Tibial nerve (tissue), 4 donors: ENCODE measurements at places on chromosomes 4 and X. TPM values are rescaled to one million over a fixed set of nuclear protein-coding genes. Genes with fewer than 3 reads are reported as not detected.

TBC1D25 gene
- total RNA-seq, result 15.9 TPM

VEGFC gene
- 8.6 TPM for total RNA-seq

FATE1 gene
- total RNA-seq, result not detected

CT83 gene
- total RNA-seq, result not detected

SLC6A8 gene
- 19.4 TPM for total RNA-seq

MTMR8 gene
- total RNA-seq, result 4.8 TPM

AVPR2 gene
- total RNA-seq, result 5.7 TPM

CFAP47 gene
- total RNA-seq, result not detected

DNA sequence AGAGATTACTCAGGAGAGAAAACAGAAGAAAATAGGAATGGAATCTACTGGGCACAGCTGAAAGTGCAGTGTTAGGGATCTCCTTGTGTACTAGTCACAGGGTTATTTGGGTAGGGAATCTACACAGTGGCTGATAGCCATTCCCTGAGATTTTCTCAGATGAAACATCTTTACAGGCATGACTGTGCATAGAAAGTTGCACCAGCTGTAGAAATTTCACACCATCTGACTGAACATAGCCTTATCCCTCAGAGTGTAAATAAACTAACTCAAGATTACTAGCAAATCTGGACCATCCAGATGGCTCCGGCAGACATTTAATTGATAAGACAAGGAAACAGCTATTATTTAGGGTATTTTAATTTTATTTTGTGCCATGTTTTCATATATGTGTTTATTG is 2053.5 kb upstream of the TENM3 start:
- no peak for DNase-seq

DNA sequence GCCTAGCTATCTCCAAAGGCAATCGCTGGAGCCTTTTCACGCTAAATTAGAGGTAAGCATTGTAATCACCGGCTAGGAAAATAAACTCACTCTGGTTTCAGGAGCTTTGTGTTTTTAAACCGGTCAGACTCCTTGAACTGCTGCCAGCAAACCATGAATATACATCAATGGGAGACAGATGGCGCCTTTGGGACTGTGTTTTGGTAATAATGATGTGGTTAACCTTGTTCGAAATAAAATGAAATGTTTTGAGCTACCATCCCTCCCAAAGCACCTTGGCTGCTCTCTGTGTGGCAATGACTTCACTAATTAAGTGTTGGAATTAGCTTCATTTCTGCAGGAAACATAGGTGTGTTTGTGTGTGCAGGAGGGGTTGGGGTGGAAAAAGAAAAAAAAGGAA is 65.3 kb downstream of the CLNK start:
- DNase-seq, result no peak

DNA sequence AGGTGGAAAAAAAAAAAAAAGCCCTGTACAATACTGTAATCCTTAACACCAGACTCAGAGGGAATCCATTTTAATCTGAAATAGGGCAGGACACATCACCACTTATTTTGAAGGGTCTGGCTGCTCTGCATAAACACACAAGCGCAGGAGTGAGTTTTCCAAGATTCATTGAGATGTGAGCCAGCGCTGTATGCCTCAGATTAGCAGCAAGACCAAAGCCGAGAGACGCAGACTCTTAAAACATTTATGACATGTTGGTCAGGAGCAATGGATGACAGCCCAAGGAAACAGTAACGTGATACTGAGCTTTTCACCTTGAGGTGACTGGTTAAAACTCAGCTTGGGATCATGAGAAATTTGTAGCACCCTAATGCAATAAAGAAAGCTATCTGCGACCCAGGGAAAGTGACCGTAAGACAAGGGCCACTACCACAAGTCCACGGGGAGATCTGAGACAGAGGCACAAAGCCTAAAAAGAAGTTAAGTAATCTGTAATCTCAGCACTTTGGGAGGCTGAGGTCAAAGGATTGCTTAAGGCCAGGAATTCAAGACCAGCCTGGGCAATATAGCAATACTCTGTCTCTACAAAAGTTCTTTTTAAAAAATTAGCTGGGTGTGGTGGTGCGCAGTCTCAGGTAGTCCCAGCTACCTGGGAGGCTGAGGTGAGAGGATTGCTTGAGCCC is 210.6 kb downstream of the COL25A1 start:
- no peak for DNase-seq

DNA sequence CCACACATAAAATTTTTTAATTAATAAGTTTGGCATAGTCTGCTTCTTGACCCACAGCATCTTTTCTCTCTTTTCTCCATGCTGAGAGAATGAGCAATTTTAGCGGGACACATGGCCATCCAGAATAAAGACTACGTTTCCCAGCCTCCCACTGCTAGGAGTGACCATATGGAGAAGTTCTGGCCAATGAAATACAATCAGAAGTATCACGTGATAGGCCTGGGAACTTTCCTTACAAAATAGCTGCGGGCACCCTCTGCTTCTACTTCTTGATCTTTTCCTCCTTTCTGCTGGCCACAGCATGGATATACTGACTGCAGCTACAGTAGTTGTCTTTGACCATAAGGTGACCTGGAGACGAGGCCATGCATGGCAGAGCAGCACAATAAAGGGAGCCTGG is 348.0 kb downstream of the BCOR start:
- no peak for DNase-seq

DNA sequence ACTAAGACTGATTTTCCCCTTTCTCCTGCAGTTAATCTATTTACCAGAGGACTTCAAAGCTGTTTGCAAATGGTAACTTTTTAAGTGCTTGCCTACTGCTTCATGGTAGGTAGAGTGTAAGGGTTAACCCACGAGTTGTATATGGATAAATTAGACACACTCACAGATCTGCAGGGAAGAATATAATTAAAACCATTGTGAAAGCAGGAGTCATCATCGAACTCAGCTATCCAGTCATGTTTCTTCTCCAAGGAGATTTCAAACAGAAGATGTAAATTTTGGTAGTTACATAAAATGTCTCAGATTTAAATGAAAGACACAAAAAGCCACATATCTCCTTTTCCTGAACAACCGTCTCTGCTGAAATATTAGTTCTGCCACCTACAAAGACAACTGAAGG is 549 bp upstream of the XG start:
- DNase-seq, result no peak

GRCh38 chrX:67207912-67208311 is 335.9 kb upstream of the AR start:
- no peak for DNase-seq

GRCh38 chr4:88858752-88859151 is 161.1 kb upstream of the NAP1L5 start:
- DNase-seq, result no peak

DNA sequence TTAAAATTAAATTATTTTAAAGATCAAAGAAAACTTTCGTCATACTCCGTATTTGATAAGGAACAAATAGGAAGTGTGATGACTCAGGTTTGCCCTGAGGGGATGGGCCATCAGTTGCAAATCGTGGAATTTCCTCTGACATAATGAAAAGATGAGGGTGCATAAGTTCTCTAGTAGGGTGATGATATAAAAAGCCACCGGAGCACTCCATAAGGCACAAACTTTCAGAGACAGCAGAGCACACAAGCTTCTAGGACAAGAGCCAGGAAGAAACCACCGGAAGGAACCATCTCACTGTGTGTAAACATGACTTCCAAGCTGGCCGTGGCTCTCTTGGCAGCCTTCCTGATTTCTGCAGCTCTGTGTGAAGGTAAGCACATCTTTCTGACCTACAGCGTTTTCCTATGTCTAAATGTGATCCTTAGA is at the start of gene CXCL8:
TSS of gene CXCL8 (plus strand) at position 217 of the 426 bp plus-strand sequence. CDS start at position 307, 90 bp downstream.
- peak; percentile 64 for DNase-seq

DNA sequence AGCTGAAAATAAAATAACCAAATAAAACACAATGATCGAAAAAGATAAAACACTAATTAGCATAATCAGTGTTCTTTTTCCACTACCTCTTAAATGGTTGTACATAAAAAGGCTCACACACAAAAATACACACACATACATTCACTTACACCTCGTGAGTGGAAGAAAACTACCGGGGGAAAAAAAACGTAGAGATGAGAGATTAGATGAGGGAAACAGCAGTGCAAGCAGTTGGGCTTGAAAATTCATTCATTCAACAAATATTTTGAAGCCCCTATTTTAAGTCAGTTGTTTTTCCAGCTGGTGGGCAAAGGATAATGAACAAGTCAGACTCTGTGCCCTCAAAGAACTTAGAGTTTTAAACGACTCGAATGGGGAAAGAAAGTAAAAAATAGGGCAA is 1.0 kb downstream of the TBCK start:
- DNase-seq, result no peak

- no peak for DNase-seq
Measured at GRCh38 chrX:39869846-39870601, 227.7 kb downstream of the BCOR start.

GRCh38 chr4:113945906-113946305 is 33.5 kb downstream of the ARSJ start:
- DNase-seq, result no peak

- no peak for DNase-seq
Measured at GRCh38 chr4:170234800-170235199, 145.0 kb upstream of the AADAT start.

DNA sequence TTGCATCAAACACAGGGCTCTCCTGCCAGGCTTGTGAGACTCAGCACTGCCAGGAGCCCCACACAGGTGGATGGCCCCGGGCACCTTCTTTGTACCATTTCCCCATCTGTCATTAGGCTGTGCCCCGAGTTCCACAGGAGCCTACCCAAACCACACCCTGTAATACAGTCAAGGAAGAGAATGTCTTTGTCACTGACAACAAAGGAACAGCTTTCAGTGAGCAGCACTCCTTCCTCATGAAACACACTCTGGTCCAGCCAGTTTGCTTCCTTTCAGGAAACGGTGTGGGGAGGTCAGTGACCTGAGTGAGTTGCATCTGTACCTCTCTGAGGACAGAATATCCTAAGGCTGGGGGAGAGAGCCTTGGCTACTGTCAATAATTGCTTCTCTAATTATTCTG is 53.7 kb downstream of the LNX1 start:
- no peak for DNase-seq

GRCh38 chr4:86615501-86615900 is 21.4 kb downstream of the PTPN13 start:
- DNase-seq, result no peak

DNA sequence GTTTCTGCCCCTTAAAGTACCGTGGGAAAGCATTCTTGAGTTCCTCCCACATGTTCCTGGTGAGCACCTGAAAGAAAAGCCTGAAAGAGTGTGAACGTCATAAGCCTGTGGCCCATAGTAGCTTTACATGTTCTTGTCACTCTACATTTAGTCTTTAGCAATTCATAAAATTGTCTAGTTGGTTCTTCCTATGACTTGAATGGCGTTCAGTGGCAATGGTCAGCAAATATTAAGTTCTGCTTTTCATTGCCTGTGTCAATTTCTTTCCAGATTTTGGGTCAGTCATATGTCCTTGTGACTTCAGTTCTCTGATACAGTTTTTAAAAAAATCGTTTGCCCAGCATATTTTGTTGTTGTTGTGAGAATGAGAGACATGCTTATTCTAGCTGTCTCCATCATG is 650.0 kb upstream of the BOD1L1 start:
- no peak for DNase-seq

- DNase-seq, result peak; percentile 52
Measured at GRCh38 chrX:56802921-56803849, 74.1 kb downstream of the NBDY start.

DNA sequence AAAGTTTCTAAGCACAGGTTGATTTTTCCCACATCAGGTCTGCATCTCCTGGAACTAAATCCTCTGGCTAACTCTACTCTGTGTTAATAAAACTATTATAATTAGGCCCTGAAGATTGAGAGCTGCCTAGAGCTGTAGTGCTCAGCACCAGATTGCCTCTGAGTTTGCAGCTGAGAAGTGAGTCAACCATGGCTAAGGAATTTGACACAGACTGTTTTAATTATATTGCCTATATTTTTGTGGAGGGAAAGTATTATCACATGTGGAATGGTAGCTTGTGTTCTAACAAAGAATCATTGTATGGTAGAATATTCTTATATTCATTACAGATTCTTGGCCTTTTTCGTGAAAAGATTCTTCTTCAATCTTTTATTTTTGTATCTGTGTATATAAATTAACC is 1907.6 kb upstream of the TENM3 start:
- DNase-seq, result no peak

GRCh38 chrX:141936080-141936479 is 32.4 kb downstream of the MAGEC1 start:
- no peak for DNase-seq

GRCh38 chrX:8424912-8425311 is 39.7 kb upstream of the VCX3B start:
- DNase-seq, result no peak

DNA sequence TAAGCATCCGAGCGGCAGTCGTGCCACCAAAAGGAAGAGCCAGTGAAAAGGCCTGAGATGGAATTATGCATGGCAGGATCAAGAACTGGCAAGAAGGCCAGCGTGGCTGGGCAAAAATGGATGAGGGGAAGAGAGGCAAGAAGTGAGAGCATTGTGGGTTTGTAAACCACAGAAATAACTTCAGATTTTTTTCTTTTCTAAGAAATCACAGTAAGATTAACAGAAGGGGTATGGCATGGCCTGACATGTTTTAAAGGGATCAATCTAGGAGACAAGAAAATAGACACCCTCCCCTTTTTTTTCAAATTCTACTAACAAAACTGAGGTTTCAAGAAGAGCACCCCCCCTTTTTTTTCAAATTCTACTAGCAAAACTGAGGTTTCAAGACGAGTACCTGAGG is 82.5 kb downstream of the BMP3 start:
- DNase-seq, result no peak

DNA sequence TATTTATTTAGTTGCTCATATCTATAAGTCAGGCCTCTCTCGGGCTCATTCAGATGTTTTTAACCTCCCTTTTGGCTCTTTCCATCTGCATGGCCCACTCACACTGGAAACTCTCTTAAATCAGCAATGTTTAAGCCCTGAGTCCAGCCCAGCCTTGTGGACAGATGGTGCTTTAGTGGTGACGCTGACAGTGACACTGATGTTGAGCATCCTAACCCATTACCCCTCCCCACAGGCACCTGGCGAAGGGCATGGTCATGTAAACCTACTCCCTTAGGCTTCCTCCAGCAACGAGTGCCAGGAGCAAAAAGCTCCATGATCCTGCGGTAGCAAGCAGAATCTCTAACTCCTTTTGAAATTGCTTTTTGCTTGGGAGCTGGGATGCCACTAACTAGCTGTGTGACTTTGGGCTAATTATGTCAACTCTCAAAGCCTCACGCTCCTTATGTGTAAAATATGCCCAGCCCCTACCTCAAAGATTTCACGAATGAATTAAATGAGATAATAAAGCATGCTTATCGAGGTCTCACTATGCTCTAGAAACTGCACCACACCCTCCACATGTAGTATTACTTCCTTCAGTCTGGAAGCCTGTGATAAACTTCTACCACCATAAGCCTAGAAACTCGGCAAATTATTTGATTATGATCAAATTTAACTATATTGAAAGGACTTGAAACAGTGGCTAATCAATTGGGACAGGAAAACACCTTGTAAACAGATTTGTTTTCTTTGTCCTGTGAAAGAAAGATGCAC is 569.4 kb downstream of the BCOR start:
- no peak for DNase-seq

- DNase-seq, result no peak
Measured at GRCh38 chr4:173187732-173188131, 19.1 kb downstream of the GALNT7 start.

DNA sequence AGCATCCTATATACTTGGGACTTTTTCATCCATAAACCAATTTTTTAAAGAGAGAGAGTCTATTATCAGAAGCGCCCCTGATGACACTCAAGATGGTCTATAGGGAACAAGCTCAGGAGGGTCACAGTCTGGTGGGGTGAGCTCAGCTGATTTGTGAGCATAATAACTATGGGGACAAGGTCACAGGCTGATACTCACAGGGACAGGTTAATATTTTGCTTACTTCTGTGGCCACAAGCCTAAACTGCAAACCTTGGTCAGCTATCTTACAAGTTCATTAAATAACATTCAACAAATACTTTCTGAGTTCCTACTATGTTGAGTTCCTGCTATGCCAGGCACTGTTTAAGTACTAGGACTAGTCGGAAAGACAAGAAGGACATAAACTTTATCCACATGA is 10.2 kb upstream of the CCDC149 start:
- DNase-seq, result no peak
